ENCODE measurements at places on chromosomes 6 and 20.

DNA sequence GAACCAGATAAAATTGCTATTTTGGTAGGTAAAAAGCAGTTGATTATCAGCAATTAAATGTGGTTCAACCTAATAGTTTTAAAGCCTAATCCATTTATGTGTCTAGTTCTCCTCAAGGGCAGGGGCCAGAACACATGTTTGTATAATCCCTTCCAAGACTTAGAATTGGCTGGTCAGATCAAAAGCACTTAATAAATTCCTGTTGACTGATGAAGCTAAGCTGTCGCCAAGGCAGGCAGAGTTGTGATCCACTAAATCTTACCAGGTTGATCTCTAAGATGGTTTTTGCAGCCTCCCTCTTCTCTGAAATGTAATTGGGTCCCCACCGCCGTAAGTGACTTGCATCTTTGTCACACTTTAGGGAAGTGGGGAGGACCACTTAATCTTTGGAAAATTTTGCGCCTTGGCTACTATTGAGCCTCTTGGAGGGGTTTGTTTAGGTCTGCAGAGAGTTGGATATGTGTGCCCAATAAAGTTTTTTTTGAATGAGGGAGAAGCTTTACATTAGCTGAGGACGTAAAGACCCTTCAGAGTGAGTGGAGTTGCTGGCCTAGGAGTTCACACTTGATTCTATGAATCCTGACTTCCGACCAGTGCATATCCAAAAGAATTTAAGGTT is 65.9 kb downstream of the PHF20 start:
- DNase-seq: no peak

GRCh38 chr20:54477191-54477955 is 2.0 kb downstream of the DOK5 start:
- no peak for DNase-seq

GRCh38 chr6:7505189-7505699 is 36.2 kb upstream of the DSP start:
- DNase-seq: peak; percentile 21

- DNase-seq: peak; percentile 34
These were observed 4.2 kb upstream of the EPHA7 start for GRCh38 chr6:93423542-93423941.

- no peak for DNase-seq
These were observed 14.8 kb upstream of the NAA20 start for GRCh38 chr20:20002101-20002998.

DNA sequence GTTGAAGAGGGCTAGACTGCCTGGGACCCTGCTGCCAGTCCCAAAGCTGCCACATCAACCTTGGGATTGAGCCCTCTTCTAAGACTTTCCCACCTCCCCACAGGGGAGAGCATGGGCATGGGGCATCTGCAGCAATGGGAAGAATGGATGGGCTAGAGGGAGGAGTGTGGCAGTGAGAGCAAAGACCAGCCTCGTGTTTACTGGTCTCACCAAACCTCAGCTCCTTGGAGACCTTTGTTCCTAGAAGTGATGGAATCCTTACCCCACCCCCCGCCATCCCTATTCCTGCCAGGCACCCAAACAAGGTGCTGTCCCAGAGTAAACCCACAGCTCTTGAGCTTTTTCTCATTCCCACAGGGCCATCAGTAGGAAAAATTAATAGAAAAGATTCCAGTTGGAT is 20.0 kb upstream of the ARMC12 start:
- no peak for DNase-seq

DNA sequence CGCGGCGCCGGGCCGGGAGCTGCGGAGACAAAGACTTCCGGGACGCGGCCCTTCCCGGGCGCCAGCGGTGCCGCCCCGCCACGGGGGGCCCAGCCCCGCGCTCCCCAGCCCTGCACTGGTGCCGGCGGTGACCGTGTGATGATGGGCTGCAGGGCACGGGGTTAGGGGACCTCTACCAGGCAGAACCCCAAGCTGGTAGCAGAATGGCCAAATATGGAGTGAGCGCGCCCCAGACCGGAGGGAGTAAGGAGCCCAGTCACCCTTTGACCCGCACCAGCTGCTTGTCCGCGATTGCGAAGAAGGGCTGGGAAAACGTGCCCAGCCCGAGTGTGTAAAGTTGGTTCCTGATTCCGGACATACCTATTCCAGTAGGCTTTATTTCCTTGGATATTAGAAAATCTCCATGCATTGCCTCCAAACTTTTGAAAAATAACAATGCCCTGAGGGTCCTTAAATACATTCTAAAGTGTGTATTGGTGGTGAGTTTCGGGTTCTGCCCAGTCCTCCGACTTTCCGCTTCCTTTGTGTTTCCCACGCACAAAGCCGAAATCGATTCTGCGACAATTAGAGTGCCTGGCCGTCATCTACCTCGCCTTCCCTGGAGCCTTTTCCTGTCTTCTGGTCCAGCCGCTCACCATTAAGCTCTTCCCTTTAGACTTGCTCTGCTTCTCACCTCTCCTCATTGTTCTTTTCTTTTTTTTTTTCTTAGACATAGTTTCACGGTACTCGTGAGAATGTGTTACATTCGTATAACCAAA is 1.1 kb downstream of the ABRACL start:
- DNase-seq: peak; percentile 48

DNA sequence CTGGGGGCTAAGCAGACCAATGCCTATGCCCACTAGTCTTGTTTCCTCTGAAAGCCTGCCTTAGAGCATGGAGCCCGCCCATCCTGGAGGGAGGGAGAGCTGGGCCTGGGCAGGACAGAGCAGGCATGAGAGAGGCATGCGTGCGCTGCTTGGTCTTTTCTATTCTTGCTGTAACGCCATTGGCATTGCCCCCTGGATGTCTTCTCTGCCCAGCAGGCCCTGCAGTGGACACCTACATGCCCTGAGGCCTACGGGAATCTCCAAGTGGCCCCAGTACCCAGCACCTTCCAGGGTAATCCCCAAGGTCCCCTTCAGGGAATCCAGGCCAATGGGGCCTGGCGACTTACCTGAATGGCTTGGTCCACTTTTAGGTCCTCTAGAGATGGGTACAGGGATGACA is 8.9 kb downstream of the SDCBP2 start:
- DNase-seq: no peak

DNA sequence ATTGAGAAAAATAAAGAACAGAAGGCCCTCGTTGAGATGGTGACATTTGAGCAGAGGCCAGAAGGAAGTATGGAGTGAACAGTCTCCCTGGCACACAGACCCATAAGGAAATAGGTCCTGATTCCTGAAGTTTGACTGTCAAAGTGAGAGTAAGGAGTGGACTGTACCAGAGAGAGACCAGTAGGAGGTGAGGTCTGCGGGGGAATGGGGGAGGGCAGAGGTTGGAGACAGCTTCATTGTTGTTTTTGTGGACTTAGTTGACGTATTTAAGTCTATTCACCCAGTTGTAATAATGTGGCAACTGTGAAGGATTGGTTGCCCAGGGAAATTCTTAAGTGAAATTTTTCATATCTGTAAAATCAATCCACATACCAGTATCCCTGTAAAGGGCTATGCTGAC is 110.7 kb downstream of the TFAP2B start:
- DNase-seq: no peak

DNA sequence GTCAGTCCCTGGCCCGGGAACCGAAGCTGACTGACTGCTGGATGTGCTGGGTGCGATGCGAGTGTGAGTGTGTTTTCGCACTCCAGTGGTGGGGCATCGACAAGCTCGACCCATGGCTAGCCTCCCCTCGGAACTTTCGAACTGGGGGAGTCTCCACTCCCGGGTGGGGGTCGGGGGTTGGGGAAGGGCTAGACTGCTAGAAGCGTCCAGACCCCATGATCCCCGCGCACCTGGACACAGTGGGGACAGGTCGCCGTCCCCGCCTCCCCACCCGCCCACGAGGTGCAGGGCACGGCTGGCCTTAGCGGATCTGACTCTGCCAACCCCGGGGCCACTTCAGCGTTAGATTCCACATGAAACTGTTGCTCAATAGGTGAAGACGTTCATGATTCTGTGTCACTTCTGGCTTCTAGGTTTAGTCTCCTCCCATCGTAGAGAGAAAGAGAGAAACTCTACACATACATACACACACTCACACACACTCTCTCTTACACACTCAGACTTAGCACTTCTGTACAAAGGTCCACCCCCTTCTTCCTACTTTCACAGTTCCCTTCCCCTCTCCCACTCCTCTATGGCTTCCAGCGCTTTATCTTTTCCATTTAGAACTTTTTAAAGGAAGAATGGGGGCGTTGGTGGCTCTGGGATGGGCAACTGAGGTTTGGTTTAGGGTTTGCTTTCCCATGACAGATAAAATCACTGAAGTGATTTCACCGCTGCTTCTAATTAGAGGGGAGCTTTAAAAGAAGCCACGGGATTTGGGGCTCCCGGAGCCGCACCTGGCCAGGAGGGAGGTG is 5.1 kb upstream of the TFAP2A start:
- no peak for DNase-seq

DNA sequence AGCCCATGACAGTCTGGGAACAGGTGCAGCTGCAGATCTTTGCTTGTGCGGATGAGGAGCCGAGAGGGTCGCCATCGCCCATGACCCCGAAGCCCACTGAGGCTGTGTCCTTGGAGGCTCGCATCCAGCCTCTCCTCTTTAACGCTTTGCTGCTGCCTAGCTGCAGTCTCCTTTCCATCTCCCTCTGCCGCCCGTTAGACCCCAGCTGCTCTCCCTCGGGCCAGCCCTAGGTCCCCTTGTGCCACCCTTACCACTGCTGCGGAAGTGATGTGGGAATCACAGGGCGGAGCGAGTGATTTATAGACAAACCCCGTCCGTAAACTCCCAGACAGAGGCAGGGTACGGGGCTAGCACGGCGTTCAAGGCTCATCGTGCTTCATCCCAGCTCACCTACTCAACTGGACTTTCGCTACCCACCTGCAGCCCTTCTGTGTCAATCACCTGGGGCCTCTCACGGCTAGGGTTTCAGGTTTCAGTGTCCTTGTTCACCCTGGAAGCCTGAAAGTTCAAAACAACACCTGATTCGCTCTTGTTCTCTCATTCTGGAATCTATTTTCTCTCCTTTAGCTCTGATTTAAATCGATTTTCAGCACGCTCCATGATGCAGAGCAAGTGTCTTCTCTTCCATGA is 76.1 kb downstream of the PAX1 start:
- no peak for DNase-seq

- DNase-seq: no peak
These were observed 21.4 kb upstream of the CARMIL1 start for GRCh38 chr6:25257686-25258348.

- DNase-seq: peak; percentile 57
These were observed 33.6 kb upstream of the BTN3A2 start for GRCh38 chr6:26331218-26332073.

DNA sequence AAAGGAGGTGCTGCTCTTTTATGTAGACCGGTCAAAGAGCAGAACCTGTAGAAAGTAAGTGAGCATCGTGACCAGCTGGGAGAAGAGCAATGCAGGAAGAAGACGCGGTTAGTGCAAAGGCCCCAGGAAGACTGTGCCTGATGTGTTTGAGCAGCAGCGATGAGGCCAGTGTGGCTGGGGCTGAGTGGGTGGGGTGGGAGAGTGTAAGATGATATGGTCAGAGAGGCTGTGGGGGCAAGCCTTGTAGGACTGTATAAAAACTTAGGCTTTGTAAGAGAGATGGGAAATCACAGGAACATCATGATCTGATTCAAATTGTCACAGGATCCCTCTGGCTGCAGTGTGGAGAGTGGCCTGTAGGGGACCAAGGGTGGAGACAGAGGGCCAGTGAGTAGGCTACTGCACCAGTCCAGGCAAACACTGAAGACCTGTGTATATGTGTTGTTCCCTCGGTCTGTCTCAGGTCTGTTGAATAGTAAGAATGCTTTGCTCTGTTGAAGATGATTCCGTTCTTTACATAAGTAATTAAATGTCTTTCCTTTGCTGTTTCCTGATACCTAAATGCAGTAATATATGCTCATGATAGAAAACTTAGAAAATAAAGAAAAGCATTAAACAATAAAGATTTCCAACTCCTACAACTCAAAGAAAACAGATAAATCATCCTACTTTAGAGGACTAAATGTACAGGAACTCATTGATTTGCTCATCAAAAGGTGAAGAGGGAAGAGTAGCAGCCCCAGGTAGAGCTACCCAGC is 23.6 kb upstream of the WFDC2 start:
- peak; percentile 69 for DNase-seq

DNA sequence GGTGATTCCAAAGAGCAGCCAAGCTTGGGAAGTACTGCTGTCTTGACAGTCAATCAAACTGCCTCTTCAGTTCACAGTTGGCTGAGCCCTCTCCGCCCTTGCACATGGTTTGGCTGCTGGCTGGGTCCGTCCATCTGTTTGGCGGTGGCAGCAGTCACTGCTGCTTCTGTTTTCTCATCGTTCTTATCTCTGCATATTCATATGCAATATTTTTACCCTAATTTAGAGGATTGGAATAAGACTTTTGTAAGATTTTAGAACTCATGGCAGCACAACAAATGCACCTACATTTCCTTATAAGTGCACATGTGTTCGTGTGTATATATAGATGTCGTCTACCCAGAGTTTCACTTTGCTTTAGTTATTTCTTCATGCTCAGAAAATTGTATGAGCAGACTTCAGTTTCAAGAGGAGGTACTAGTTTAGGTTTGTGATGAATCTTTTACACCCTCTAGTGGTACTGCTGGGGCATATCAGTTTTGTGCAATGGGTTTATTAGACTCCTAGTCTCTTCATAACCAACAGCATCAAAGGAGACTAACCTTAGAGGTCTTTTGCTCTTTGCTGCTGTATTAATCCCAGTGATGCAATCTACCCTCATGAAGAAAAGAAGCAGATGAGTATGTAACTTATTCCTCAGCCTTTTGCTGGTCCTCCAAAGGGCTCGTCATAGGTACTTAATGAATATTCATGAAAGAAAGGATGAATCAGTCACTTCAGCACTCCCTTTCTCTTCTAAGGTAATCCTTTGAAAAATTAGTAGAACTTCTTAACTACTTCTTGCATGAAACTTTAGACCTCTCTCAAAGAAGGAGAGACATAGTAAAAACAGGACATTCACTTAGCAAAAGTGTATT is 44.3 kb downstream of the KHDC1L start:
- DNase-seq: peak; percentile 54

Data from HEK293T (cell line).